ENCODE measurements at places on chromosomes 6 and 20.

- no peak for DNase-seq
Measured at GRCh38 chr6:168636147-168637004, 195.4 kb downstream of the SMOC2 start.

GRCh38 chr6:167855825-167856425 is 29.2 kb downstream of the AFDN start:
- no peak for DNase-seq

GRCh38 chr6:15421945-15422733 is 176.3 kb downstream of the JARID2 start:
- no peak for DNase-seq

DNA sequence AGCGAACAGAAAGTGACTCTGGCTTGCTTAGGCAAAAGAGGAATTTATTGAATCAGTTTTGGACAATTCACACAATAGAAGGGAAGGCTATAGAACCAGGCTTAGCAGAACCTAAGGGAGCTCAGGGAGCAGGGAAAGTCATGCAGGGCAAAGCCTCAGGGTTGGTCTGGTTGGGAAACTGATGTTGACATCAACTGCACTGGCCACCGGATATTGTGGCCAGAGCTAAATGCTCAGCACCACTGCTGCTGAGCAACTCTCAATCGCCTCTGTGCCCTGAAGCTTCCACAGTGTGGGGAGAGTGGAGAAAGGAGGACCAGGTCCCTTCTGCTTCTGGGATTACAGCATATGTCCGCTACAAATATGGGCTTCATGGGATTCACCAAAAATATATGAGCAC is 93.3 kb upstream of the GCM1 start:
- no peak for DNase-seq

GRCh38 chr6:579339-579738 is 77.6 kb downstream of the HUS1B start:
- DNase-seq: no peak

GRCh38 chr20:6034134-6034969 is 19.5 kb downstream of the LRRN4 start:
- no peak for DNase-seq

GRCh38 chr6:98834060-98835031 is at the start of gene POU3F2:
POU3F2 (plus strand) TSS chr6:98834574; CDS start chr6:98834874, 300 bp downstream.
- DNase-seq: peak; percentile 81

DNA sequence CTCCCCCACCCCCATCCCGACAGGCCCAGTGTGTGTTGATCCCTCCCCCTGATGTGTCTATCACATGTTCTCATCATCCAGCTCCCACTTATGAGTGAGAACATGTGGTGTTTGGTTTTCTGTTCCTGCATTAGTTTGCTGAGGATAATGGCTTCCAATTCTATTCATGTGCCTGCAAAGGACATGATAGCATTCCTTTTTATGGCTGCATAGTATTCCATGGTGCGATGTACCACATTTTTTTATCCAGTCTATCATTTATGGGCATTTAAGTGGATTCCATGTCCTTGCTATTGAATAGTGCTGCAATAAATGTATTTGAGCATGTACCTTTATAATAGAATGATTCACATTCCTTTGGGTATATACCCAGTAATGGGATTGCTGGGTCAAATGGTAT is 66.6 kb upstream of the NXT1 start:
- no peak for DNase-seq

DNA sequence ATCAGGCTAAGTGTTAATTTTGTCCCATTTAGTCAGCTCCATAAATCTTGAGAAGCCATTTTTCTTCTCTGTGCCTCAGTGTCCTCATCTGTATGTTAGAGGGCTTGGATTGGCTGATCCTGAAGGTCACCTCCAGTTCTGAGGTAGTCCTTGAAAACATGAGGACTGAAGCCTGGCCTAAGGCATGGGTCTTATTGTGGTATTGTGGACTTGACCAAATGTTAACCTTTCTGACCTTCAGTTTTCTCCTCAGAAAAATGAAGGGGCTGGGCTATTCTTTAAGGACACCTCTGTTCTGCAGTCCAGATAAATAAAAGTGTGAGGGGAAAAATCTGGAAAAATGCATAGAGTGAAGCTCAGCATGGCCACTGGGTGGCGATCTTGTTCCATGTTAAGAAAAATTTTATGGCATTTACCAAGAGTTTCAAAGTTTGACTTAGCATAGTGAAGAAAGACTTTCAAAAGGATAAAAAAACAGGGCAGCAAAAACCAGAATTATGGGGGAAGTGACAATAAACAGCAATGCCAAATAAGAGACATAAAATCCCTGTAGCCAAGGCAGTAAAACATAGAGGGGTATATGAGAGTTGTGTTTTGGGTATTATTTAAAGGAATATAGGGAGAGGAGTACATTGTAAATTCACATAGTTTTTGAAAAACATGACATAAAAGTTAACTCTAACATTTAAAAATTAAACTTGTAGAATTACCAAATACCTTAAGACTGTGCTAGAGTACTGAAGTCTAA is 13.2 kb upstream of the TFB1M start:
- no peak for DNase-seq

DNA sequence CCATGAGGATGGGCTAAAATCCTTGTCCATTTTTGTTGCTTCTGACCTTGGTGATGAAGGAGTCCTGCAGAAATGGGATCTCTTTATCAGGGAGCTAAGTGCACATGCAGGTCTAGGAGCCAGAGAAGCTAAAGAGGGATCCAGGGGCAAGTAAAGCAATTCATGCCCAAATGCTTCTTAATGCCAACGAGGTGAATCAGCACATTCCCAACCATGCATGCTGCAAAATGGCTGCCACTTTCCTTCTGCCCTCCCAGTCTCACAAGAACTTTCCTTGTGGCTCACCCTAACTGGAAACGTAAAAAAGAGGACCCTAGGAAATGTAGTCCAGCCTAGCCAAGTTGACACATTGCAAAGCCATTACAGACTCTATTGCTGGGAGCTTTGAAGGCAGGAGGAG is 298.4 kb downstream of the MAFB start:
- no peak for DNase-seq

DNA sequence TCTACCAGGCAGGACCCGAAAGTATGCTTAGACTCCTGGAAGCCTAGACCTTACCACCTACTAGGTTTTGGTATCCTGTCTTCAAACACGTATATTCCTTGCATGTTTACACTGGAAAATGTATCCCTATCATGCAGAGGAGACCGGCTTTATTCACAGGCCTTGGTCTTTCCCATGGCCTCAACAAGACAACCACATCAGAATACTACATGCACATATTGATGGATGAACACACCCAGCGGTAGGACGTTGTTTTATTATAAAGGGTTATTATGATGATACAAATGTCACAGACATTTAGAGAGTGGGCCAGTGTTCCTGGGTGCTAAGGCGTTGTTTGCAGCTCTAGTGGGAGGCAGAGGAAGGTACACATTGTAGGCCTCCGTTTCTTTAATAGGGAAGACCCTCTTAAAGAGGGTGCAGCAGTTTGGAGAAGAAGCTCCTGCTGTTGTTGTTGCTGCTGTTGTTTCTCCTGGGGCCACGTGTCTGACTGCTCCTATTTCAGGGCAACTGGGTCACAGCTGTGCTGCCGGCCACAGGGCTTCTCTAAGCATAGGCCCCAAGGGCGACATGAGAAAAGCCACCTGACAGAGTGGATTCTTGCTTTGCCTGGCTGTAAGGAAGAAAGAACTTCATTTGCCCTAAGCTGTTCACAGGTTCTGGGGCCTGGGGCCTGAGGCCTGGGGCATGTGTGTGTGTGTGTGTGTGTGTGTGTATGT is 98.3 kb upstream of the SASH1 start:
- DNase-seq: no peak

DNA sequence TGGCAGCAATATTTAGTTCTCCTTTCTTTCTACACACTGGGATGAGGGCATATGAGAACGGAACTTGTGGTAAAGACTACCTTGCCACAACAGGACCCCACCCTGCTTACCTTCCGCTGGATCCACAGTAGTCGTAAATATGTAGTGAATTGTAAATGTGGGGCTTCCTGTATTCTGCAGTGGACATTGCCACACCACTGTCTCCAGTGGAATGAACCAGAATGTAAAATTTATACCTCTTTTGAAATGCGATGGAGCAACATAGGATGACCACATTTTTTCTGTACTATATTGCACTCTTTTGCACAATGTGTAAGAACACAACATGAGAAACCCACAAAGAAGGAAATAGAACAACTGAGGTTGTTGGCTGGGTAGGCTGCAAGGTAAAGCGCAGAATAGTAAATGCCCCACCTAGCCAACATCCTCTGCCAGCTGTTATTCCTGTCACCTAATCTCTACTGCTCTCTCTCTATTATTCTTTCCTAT is 16.1 kb upstream of the RIPOR2 start:
- DNase-seq: no peak

GRCh38 chr20:8421981-8422380 is 289.9 kb downstream of the PLCB1 start:
- DNase-seq: no peak

DNA sequence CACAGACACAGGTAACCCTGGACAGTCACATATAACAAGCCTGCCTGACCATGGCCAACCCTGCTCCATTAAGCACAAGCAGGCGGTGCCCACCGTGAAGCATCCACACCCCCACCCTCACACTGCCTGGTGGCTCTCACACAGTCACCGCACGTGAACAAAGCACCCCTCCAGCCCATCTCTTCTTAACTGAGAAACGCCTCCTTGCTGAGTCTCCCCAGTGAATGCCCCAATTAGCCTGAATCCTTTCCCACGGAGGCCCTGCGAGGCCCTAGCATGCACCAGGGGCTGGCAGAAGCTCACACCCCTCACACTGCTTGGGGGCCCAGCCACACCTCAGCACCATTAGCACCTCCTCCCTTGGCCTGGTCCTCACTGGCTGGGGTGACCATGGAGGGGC is 72.3 kb downstream of the GRM4 start:
- DNase-seq: no peak

DNA sequence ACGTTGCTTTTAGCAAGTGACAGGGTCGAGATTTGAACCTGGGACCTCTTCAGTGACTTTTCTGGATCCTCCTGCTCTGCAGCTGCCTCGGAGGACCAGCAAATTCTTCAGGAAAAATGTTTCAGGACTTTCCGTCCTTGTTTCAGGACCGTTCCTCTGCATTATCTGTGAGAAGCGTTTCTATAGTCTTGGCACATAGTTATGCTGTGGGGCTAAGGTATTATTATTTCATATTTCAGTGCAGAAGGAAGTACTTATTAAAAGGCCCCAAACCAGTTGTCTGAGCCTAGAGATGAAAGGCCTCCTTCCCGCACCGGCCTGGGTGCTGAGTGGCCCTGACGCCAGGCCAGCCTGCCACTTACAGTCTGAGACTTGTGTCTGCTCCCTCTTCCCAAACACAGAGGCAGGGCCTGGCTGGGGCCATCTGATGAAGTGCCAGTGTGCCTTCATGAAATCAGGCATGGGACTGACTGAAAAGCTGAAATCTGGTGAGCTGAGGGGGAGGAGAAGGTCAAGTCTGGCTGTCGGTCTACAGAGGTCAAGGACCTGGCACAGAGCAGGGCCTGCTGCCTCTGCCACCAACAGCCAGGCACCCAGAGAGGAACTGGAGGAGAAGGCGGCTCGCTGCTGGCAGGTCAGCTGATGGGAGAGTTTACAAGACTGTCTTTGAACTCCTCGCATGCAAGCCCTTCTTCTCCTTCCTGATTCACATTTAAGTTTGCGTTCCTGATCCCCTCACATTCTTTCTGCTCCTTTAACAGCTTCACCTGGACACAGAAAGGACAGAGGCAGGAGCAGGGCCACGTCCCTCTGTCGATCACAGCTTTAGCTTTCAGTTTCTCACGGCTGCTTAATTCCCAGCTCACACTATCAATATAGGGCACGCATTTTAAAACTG is 8.9 kb upstream of the QKI start:
- no peak for DNase-seq

DNA sequence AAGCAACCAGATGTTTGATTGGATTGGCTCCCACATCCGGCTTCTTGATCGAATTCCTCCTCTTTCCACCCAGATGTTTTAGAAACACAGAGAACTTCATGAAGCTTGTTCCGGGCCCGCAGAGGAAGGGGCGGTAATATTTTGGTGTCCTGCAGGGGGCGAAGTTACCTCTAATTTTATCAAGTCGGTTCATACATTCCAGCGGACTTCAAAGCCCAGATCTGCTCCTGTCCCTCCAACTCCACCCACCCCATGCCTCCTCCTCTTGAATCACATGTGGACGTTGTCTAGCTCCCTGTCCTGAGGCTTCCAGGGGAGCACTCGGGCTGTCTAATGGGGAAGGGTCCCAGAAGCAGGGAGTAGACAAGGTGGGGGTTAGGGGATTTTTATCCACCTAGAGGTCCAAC is 2.9 kb upstream of the BMP6 start:
- peak; percentile 84 for DNase-seq

- no peak for DNase-seq
Measured at GRCh38 chr6:44263354-44264100, 1.8 kb downstream of the NFKBIE start.

GRCh38 chr6:42239736-42240375 is 22.2 kb upstream of the MRPS10 start:
- DNase-seq: no peak

DNA sequence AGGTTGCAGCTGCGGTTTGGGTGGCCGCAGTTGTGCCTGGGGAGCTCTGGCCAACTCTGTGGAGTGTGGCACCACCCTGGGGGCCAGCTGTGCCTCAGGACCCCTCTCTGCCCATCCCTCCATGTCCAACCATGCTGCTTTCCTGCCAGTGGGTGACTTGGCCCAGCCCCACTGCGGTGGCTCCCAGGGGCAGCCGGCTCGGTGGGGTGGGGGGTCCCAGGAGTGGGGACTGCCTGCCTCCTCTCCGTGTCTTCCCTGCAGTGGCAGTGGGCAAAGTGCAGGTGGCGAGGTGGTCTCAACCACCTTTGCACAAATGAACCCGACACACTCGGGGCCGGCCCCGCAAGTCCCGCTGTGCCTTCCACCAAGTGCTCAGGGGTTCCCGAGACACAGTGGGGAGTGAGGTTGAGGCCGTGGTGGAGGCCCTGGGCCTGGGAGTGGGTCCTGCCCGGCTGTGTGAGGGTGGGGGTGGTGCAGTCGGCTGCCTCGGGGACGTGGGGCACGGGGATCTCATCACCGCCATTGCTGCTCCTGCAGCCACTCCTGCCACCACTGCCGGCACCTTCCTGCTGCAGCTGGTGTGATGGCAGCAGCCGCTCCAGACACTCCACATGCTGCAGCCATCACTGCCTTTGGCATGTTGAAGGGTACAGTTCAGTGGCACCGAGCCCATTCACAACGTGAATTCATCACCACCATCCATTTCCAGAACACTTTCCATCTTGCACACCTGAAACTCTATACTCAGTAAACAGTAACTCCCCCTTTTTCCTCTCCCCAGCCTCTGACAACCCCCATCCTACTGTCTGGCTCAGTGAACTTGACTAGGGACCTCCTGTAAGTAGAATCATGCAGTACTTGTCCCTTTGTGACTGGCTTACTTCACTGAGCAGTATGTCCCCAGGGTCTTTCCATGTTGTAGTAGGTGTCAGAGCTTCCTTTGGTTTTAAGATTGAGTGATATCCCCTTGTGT is 10.7 kb upstream of the SLCO4A1 start:
- no peak for DNase-seq

DNA sequence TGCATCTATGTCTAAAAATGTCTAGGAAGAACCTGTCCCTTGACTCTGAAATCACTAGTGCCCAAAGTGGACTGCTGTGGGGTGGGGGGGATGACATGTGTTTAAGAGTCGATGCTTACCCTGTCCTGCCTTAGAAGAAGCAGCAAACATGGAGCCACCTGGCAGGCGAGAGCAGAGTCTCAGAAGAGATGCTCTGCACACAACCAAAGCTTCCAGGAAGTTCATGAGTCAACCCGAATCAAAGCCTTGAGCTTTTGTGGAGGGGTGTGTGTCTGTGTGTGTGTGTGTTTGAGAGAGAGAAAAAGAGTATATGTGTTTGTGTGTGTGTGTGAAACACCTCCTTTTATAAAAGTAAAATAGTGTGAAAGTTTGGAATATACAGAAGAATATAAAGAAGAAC is 269.9 kb downstream of the ALDH8A1 start:
- DNase-seq: no peak

All from left forelimb (tissue), 1 donor.